ENCODE measurements at places on chromosomes 3 and 15.

DNA sequence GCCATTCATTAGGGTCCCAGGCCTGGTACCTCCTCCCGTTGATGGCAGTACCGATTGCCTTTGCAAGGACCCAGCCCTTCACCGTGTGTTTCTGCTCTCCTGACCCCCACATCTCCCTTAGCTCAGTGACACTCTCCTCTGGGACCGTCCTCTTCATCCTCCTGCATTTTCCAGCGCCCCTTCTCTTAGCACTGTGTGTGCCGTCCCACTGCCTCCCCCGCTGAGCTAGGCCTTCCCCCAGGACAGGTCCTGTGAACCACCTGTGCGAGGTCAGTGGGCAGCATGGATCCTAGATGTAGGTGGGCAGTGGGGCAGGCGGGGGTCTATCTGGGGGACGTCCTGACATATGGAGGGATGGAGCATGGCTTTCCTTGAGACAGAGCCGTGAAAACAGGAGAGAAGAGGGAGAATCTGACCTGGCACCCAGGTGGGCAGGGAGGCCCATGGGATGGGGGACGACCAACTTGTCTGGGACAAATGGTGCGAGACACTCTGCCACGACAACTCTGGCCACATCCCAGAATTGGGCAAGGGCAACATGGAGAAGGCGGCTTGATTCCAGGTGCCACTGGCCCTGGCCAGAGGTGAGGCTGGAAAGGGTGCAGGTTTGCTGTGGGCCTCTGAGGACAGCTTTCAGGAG lies 87.7 kb upstream of the ALDH1L1 start:
- DNase-seq: no peak

DNA sequence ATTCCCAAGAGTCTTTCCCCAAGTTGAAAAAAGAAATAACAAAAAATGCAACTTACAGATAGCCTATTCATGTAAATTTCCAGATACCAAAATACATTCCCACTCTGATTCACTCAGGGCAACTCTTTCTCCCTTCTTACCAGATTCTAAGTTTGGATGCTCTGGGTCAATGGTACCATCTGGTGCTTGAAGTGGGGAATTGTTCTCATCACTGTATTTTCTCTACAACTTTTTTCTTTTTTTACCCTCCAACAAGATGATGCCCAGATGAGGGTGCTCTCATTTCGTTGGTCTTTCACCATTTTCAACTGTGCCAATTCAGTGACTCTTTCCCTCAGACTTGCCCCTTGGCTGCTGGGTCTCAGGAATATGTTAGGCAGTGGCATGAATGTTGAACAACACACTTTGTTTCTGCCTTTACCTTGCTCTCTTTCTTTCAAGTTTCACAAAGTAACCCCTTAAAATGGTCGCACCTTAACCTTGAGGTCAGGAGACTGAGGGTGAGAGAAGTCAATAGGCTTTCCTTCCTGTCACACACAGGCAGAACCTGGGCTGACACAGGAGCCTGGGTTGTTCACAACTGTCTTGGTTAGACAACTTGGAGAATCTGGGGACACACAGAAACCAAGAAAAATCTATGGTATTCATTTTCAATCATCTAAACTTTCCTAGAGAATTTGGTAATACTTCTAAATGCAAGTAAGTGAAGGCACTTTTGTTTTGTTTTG lies 330.7 kb upstream of the SLCO3A1 start:
- DNase-seq: peak; percentile 91

DNA sequence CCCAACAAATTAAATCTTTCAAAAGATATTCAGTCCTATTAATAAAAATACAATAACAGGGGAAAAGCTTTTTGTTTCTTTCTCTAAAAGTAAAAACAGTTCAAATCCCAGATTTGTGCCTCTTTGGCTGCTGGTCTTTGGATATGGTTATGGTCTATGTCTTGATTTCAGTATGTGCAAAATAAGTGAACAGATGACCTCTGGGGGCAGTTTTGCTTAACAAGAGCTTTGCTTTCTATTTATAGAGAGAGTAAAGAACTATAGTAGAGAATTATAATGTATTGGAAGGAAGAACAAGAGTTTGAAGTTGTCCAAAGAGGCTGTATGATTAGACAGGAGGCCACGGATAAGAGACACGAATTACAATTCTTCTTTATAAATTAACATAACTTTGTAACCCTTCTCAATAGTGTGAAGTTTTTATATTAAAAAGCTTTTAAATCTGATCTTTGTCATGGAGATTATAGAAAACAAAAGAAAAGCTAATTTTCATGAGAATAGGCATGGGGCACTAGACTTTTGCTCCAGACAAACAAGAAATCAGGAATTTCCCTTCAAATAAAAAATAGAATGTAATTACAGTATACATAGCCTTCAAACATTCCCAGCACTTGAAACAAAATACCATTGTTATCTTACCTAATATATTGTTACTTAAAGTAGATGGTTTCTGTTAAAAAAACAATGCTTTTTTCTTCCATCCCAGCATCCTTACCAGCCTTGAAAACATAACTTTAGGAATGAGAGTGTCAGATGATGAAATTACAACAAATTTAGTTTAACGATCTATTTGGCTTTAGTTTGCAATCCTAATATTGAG lies 432.7 kb upstream of the ARHGEF26 start:
- no peak for DNase-seq

GRCh38 chr3:16402451-16402850 lies 111.0 kb downstream of the RFTN1 start:
- DNase-seq: no peak

DNA sequence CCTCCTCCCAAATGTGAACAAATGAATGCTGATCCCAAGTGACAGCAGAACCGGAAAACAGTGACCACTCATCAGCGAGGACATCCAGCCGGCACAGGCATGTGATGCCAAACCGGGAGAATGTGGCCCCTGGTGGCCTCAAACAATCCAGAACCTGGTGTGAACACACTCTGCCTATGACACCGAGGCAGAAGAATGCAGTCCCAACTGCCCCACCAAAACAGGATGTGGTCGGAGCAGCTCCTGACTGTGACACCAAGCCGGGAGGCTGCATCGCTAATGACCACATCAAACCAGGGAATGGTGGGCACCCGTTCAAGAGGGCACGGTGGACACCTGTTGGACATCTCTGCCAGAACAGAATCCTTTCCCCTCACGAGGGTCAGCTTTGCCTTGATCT lies 15.4 kb downstream of the SCN5A start:
- no peak for DNase-seq

DNA sequence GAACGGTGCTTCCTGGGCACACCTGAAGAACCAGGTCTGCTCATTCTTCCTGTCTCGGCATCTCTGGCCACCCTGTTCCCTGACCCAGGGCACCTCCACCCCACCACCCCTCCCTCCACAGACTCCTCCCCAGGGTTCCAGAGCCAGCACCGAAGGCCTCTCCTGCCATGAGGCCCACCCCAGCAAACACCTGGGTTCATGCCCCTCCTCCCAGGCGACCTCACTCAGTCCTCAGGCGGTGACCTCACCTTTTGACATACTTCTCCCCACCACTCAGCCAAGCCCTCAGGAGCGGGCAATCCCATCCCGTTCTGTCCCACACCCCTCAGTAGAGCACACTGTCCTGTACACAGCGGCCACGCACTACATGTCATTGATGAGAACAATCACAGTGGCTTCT lies 72.3 kb downstream of the RPN1 start:
- no peak for DNase-seq

DNA sequence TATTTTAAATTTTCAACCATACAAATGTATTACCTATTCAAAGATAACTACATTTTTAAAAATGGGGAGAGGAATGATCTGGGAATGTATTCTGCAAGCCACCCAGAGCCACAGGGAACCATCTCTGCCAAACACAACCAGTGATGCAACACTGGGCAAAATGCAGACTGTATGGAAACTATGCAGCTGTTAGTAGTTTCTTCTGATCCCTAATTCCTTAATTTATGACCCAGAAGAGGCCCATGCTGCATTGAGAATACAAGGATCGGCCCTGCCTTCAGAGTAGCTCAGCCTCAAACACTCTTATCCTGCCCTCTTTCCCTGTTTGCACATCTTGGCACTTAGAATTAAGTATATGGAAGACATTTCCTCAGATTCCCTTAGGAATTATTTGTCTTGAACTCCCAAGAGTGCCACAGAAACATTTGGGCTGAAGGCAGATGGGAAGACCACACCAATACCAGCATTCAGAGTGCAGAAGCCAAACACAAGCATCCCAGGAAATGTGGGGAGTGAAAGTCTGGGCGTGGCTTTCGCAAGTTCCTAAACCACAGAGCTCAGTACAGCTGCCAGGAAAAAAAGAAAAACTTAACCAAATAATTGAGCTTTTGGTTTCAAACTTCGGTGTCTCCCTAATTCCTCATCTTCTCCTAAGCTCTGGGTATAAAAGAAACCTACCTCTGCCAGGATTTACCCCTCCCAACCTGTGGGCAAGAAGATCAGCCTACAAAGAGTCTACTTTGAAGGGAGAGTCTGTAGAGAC lies 5.3 kb downstream of the SNUPN start:
- DNase-seq: no peak

GRCh38 chr3:78734048-78734637 lies 1033.7 kb downstream of the ROBO1 start:
- DNase-seq: no peak

GRCh38 chr3:48409291-48410201 lies 20.3 kb downstream of the PLXNB1 start:
- DNase-seq: no peak

GRCh38 chr3:55474213-55474632 lies 12.9 kb downstream of the WNT5A start:
- DNase-seq: no peak

DNA sequence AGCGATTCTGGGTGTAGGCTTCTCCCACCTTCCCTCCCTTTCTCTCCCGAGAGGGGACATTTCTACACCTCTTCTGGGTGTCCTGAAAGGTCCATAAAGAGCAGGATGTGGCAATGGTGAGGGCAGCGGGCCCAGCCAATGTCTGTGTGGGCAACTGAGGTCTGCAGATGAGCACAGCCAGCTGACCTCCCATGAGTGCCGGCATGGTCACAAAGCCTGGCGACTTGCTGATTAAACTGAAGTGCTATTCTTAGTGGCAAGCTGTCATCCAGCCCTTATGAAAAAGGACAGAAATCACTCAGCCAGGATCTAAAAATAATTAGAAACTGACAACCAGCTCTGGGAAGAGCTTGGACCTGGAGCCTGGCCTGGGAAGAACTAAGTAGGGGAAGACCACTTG lies 124.3 kb upstream of the RGMA start:
- no peak for DNase-seq

- DNase-seq: no peak
Observed at GRCh38 chr3:168517249-168518071, 421.7 kb upstream of the GOLIM4 start.

DNA sequence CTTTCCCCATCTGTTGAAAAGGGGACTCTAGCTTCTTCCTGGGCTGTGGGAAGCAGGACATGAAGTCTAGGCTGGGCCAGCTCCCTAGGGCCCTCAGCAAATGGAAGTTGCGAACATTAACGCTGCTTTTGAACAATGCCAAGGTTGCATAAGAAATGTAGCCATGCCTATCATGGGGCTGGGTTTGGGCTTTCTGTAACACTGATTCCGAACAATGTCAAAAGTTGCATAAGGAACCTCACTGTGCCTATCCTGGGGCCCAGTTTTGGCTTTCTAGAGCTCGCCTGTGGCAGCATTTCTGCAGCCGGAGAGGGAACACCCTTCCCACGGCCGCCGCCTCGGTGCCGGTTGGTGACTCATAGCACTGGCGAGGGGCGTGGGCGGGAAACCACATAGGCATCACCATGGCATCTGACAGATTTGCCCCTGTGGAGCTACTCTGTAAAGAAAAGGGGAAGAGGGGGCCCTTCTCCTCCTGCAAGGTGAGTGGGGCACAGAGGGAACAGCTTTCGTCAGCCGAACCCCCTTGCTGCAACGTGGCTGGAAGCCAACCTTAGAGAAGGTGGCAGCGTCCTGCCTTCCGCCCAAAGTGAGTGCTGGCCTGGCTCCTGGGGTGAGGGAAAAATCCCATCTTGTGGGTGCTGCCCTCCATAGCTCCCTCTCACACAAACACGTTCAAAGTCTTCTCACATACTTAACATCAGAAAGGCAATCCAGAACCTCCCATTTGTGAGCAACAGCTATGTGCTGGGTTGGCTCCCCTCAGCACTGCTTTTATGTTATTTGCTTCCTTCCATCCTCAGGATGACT lies 46.6 kb upstream of the ATP2B2 start:
- DNase-seq: no peak

DNA sequence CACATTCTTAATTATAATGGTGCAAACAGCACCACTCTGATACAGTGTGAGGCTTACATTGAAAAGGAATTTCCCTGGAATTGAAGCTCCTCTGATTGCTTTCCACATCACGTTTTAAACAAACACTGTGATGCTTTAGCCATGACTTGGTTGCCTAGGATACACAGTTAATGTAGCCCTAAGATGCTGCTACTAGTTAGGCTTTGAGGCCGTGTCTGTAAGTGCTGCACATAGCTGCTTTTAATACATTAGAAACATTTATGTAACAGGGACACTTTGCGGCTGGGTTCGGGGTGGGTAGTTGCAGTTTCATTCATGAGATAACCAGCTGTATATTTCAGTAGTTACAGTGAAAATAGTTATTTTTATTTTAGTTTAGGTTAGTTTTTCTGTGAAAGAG lies 334.7 kb downstream of the NLGN1 start:
- DNase-seq: peak; percentile 21

GRCh38 chr3:194203482-194204041 lies 67.6 kb downstream of the HES1 start:
- no peak for DNase-seq

DNA sequence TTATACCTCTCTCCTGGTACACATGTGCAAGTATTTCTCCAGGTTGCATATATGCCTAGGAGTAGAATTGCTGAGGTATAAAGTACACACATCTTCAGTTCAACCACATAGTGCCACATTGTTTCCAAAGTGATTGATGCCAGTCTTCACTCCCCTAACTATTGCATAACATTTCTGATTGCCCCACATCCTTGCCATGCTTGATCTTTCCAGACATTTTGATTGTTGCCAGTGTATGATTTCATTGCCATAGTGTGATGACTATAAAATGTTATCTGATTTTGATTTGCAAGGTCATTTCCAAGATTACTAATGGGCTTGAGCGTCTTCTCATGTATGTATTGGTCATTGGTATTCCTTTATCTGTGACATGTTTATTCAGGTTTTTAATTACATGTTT lies 61.1 kb upstream of the MLF1 start:
- DNase-seq: no peak

GRCh38 chr3:157131861-157132260 lies 28.1 kb downstream of the CCNL1 start:
- DNase-seq: no peak

GRCh38 chr3:111156517-111156916 lies 84.9 kb downstream of the NECTIN3 start:
- DNase-seq: no peak

- DNase-seq: no peak
Observed at GRCh38 chr3:159813822-159814531, 174.7 kb upstream of the IL12A start.
